ENCODE measurements at places on chromosomes 4 and X. TPM values are rescaled to one million over a fixed set of nuclear protein-coding genes. Genes with fewer than 3 reads are reported as not detected.

- H3K27ac ChIP-seq = no peak overlapping the region
- H3K27me3 ChIP-seq = no peaks in the 10 kb centered on the region
- H3K4me1 ChIP-seq = no peaks in the 10 kb centered on the region
- no peak overlapping the region for H3K4me3 ChIP-seq
- no peaks in the 10 kb centered on the region for H3K36me3 ChIP-seq
Measured at GRCh38 chr4:168577624-168578023, 80.8 kb downstream of the PALLD start.

GJB1 gene
- total RNA-seq = 0.19 TPM

DNA sequence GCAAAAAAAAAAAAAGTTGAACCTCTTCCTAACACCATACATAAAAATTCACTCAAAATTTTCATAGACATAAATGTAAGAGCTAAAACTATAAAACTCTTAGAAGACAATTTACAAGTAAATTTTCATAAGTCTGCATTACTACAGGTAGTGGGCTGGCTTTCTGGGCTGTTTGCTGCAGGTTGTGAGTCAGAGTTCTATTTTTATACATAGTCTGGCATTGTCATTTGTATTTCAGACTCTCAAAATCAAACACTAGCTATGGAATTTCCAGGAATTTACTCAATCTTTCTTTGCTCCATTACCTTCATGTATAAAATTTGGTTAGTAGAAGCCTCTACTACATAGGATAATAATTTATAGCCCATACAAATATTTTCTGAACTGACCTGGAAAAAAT, 227.2 kb downstream of the COX18 start:
- DNase-seq = no peak
- H3K27ac ChIP-seq = no peak overlapping the region
- no peak overlapping the region for H3K4me3 ChIP-seq

IL21 gene
- total RNA-seq = not detected

SAP30 gene
- total RNA-seq = 10.3 TPM

SPACA5 gene
- total RNA-seq = not detected

DNA sequence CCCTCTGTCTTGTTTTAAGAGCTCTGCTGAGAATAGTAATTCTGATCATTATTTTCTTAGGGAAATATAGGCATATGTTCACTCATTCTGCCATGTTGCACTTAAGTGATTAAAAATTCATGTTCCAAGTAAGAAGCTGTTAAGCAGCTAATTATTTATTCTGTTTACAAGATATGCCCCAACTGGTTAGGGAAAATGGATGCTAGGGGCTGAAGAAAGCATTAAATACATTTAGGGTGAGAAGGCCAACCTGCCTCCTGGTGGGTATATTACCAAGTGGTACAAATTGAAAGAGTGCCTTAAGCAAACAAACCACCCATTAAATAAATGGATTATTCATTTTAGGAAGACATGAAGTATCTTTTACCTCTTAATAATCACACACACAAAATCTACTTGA, 392.6 kb upstream of the EPHA5 start:
- no peak for DNase-seq
- H3K27me3 ChIP-seq = no peaks in the 10 kb centered on the region
- H3K36me3 ChIP-seq = no peaks in the 10 kb centered on the region
- no peak overlapping the region for H3K4me3 ChIP-seq
- H3K27ac ChIP-seq = no peak overlapping the region

GRCh38 chr4:3781193-3781886, 15.2 kb downstream of the ADRA2C start:
- no peak overlapping the region for H3K27ac ChIP-seq
- H3K4me3 ChIP-seq = no peak overlapping the region
- DNase-seq = no peak
- H3K36me3 ChIP-seq = no peaks in the 10 kb centered on the region
- H3K27me3 ChIP-seq = no peaks in the 10 kb centered on the region

- H3K4me3 ChIP-seq = no peak overlapping the region
- H3K4me1 ChIP-seq = peaks cover 25% of the 10 kb centered on the region
- H3K27me3 ChIP-seq = no peaks in the 10 kb centered on the region
- DNase-seq = no peak
Measured at GRCh38 chrX:45842207-45842925, 641.7 kb upstream of the DIPK2B start.

- H3K27me3 ChIP-seq = no peaks in the 10 kb centered on the region
- no peak overlapping the region for H3K27ac ChIP-seq
- no peak overlapping the region for H3K4me3 ChIP-seq
- H3K4me1 ChIP-seq = no peaks in the 10 kb centered on the region
- DNase-seq = no peak
- no peaks in the 10 kb centered on the region for H3K36me3 ChIP-seq
Measured at GRCh38 chr4:63459329-63459728, 949.9 kb downstream of the TECRL start.

TLR10 gene
- not detected for total RNA-seq

- H3K4me1 ChIP-seq = no peaks in the 10 kb centered on the region
- no peaks in the 10 kb centered on the region for H3K27me3 ChIP-seq
- DNase-seq = no peak
- H3K4me3 ChIP-seq = no peak overlapping the region
- no peak overlapping the region for H3K27ac ChIP-seq
- H3K36me3 ChIP-seq = no peaks in the 10 kb centered on the region
Measured at GRCh38 chr4:107655289-107655688, 64.7 kb downstream of the PAPSS1 start.

GRCh38 chr4:135515295-135515694, 1313.7 kb upstream of the PABPC4L start:
- H3K36me3 ChIP-seq = no peaks in the 10 kb centered on the region
- no peak for DNase-seq
- no peak overlapping the region for H3K4me3 ChIP-seq
- no peaks in the 10 kb centered on the region for H3K4me1 ChIP-seq
- H3K27me3 ChIP-seq = no peaks in the 10 kb centered on the region
- H3K27ac ChIP-seq = no peak overlapping the region

DNA sequence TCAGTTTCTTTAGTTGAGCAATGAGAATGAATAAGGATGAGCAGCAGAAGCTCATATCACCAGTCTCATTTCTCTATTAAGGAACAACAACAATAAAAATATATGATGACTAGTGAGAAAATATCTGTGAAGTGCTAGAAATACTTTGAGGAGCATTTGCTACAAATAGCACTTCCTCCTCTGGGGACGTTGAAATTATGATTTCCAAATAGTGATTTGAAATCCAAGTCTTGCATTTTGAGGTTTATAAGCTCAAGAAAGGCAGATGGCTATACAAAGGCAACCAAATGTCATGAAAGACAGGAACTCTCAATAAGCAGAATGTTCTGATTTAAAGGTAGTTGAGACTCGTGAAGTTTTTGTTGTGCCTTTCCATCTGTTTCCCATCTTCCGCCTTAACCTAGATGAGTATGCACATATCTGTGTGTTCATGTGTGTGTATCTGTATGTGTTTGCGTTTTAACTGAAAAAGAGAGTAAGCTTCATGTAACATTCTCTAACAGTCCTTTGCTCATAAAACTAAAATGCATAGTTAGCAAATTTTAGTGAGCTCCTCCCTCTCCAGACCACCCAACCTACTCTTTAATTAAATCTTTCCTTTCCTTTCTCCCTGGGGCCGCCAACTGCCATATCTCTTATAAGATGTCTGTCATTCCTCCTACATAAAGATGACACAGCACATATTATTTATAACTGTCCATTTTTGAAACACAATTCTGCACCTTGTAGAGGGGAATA, 222.6 kb upstream of the RASGEF1B start:
- DNase-seq = no peak
- H3K36me3 ChIP-seq = no peaks in the 10 kb centered on the region
- no peak overlapping the region for H3K27ac ChIP-seq
- H3K27me3 ChIP-seq = no peaks in the 10 kb centered on the region

GRCh38 chr4:153021276-153021675, 85.2 kb downstream of the FHDC1 start:
- no peak for DNase-seq
- no peaks in the 10 kb centered on the region for H3K27me3 ChIP-seq
- no peak overlapping the region for H3K27ac ChIP-seq
- H3K36me3 ChIP-seq = no peaks in the 10 kb centered on the region
- no peak overlapping the region for H3K4me3 ChIP-seq

DNA sequence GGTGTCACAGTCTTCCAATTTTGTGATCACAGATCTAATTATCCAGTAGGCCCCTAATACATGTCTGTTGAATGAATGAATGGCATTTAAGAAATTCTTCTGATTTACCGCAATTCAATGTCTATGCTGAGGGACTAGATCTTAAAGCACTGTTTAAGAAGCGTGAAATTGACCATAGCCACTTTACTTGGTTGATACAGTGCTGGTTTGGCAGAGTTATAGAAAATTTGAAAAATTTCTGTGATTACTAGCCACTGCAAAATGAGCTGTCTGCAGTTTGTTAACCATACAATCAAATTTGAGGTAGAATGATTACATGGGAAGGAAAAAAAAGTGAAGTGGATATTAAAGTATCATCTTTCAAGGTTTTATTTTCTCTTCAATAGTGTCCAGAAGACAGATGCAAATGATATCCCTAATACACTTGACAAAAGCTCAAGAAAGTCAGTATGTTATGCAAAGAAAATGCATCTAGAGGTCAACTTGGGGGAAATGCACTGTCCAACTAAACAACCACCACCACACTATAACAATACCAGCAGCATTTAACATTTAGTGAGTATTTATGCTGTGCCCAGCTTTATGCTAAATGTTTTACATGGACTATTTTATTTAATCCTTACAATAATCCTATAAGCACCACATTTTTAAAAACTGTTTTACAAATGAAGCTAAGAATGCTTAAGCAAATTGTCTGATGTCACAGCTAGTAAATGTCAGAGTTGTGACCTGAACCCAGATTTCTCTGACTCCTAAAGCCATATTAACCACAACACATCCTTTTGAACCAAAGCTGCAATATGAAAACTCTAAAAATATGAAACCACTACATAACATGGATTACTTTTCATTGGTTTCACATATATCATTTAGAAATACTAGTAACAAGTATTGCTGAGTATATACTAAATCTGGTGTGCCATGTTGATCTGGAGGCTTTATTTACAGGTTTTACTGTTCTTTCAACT, 217.9 kb upstream of the MAB21L2 start:
- no peak overlapping the region for H3K4me3 ChIP-seq
- H3K27ac ChIP-seq = no peak overlapping the region
- no peaks in the 10 kb centered on the region for H3K4me1 ChIP-seq
- DNase-seq = no peak

DNA sequence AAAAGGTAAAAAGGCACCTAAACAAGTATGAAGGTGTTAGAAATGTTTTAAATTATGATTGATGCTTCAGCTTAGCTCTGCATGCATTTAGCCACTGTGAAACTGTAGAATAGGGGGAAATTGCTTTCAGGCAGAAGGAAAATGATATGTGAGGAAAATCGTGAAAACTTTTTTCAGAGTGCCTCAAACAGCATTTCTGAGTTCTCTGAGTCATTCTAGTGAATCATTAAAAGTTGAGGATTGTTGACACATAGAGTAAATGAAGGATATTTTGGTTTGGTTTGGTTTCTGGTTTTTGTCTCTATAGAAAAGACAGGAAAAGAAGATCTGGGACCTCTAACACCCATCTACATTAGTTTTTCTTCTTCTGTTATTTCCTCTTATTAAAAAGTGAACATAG, 332.5 kb upstream of the TRAM1L1 start:
- DNase-seq = no peak
- H3K36me3 ChIP-seq = no peaks in the 10 kb centered on the region

- H3K36me3 ChIP-seq = no peaks in the 10 kb centered on the region
- H3K4me1 ChIP-seq = no peaks in the 10 kb centered on the region
- no peak overlapping the region for H3K4me3 ChIP-seq
Measured at GRCh38 chrX:9090766-9091165, 56.8 kb upstream of the FAM9B start.

DNA sequence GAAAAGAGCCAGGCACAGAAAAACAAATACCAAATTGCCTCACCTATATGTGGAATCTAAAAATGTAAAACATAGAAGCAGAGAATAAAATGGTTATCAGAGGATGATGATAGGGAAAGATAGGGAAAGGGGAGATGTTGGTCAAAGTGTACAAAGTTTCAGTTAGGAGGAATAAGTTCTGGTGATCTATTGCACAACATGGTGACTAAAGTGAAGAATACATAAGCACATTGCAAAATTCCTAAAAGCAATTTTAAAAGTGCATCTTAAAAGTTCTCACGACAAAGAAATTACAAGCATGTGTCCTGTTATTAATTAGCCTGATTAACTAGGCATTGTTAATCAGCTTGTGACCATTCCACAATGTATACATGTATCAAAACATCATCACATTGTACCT, 136.0 kb downstream of the GABRG1 start:
- H3K4me1 ChIP-seq = no peaks in the 10 kb centered on the region
- no peaks in the 10 kb centered on the region for H3K27me3 ChIP-seq
- DNase-seq = no peak
- no peaks in the 10 kb centered on the region for H3K36me3 ChIP-seq

DNA sequence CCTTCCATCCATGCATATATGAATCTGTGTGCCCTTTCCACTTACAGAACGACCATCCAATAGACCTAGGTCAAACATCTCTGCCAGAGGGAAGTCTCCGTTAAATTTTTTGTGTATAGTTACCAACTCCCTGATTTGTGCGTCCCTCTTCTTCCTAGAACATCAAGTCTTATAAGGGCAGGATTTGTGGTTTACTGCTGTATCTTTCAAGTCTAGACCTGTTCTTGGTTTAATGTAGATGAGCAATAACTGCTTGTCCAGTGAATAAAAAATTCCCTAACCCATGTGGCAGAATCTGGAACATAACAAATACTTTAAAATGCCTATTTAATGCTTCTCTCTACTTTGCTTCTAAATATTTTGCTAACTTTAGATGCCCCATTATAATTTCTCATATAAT, 988.8 kb downstream of the RAPGEF2 start:
- no peak overlapping the region for H3K4me3 ChIP-seq
- no peaks in the 10 kb centered on the region for H3K27me3 ChIP-seq
- H3K4me1 ChIP-seq = no peaks in the 10 kb centered on the region
- DNase-seq = no peak

DNA sequence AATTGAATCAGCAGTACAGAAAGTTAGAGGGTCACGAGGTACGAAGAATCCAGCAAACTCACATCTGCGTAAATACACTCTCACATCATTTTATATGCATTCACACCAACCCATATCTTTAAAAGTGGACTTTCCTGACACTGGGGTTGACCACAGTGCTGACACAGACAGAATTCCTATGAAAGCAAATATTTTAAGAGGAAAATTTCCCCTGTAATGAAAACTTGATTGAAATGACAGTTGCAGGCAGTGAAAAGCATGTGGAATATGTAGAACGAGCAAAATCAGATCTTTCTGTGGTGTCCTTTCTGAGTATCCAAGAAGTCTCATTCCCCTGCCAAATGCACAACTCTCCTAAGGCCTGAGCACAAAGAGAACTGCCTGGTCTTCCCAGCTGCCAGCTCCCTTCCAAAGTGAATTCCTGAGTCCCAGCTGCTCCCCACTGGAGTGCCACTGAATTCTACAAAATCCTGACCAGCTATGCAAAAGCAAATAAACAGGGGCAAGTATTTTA, 50.5 kb upstream of the FAM9C start:
- no peak overlapping the region for H3K4me3 ChIP-seq
- H3K36me3 ChIP-seq = no peaks in the 10 kb centered on the region
- no peaks in the 10 kb centered on the region for H3K4me1 ChIP-seq
- no peak for DNase-seq
- H3K27me3 ChIP-seq = no peaks in the 10 kb centered on the region

- no peaks in the 10 kb centered on the region for H3K36me3 ChIP-seq
- DNase-seq = no peak
- H3K4me1 ChIP-seq = no peaks in the 10 kb centered on the region
- H3K4me3 ChIP-seq = no peak overlapping the region
- H3K27ac ChIP-seq = no peak overlapping the region
- H3K27me3 ChIP-seq = no peaks in the 10 kb centered on the region
Measured at GRCh38 chrX:32443841-32444240, 767.5 kb downstream of the DMD start.

GRCh38 chr4:163673848-163674697, 179.6 kb downstream of the TMA16 start:
- no peaks in the 10 kb centered on the region for H3K36me3 ChIP-seq
- H3K27ac ChIP-seq = no peak overlapping the region
- no peaks in the 10 kb centered on the region for H3K27me3 ChIP-seq
- no peaks in the 10 kb centered on the region for H3K4me1 ChIP-seq
- H3K4me3 ChIP-seq = no peak overlapping the region
- DNase-seq = no peak
